Fibroblast of the conjunctiva (primary cell): ENCODE measurements at places on chromosomes 7 and 10.

GRCh38 chr10:102669206-102670064, 25.2 kb downstream of the TRIM8 start:
- DNase-seq, result no peak

- peak; percentile 37 for DNase-seq
Measured at GRCh38 chr10:91493313-91493712, 83.2 kb downstream of the HECTD2 start.

DNA sequence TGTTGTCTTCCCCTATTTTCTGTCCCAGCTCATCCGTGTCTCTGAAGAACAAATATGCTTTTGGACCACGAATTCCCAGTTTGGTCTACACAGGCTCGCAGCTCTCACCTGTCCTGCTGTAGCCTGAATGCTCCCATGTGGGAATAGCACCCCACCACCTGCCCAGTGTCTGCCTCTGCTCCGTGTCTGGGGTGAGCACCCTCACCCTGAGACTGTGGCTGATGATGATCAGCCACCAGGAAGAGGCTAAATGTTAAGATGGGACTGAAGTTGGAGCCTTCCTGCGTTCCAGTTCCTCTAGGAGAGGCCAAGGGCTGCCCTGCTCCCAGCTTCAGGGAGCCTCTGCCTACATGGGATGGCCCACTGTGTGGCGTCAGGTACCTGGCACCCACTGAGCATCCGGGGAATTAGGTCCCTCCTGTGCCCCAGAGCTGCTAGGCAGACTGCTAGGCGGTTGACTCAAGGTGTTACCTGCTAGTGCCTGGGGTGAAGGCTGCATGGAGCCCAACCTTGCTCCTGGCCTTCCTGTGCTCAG, 3.7 kb downstream of the PGAM2 start:
- no peak for DNase-seq

DNA sequence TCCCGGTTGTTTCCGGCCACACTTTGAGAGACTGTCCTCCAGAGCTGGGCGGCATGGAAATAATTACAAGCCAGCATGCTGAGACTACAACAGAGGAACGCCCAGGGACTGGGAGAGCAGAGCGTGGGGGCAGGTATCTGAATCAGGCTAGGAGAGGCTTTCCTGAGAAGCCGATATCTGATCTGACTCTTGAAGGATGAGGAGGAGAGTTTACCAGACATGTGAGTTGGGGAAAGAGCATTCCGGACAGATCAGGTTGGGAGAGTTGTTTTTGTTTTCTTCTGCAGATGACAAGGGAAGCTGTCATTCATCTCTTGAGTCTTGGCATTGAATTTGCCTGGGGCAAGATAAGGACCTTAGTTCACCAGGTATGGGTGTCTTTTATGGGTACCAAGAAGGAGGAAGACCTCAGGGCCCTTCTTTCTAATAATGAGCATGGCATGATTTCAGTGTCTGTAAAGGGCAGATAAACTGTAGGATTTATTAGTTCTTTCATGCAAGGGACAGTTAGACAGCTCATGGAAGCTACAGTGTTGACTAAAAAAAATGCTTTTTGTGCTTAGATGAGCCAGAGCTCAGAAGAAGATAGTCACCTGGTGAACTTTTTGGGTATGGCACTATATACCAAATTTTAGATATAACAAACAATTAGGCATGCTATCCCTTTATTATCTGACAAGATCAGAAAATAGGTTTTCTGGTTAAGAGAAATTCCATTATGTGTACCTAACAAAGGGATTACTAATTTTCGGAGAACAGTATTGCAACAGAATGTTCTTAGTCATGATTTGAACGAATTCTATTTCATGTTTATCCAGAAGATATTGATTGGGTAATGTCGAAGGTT, 36.2 kb downstream of the WBP1L start:
- DNase-seq, result no peak

DNA sequence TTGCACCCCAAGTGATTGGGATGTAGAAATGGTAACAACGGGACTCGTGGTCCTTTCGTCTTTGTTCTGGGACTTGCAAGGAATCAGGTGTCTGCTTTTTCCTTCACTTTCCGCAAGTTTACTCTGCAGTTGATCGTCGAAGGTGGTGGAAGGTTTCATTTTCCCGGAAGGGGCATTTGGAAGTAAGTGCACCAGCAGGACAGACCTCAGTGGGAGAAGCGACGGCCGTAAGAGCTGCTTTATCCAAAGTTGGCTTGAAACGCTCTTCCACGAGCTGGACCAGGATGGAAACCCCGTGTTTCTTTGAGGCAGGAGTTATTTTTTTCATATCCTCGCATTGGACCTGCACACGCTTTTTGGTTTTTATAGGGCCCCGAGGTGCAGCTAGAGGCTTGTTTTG, 1.2 kb downstream of the BRI3 start:
- DNase-seq, result no peak

DNA sequence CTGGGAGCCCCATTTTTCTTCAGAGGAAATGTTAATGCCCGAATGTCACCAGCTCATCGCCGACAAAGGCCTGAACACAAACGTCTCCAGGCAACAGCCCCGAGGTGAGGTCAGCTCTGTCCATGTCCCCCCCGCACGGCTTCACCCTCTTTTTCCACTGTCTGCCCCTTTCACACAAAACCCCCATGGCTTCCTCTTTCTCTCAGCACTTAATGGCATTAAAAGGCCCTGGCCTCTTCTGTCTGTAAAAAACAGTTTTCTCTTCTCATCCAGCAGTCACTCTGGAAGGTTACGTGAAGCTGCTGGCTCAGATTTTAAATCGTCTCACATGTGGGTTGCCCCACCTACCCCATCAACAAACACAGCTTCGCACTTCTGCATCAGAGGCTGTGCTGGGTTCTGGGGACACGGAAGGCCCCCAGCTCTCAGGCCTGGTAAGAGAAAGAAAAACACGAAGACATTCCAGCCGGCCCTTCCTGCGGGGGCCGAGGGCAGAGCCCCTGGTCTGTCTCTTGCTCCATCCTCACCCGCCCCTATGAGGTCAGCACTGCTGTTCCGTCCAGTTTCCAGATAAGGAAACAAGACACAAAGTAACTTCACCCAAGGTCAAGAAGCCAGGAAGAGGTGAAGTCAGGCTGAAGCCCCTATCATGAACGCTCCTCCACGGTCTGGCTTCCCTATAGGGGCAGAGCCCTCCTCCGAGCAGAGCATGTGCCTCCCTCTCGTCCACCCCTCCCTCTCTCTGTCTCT, 91.1 kb upstream of the PDGFA start:
- DNase-seq, result no peak

DNA sequence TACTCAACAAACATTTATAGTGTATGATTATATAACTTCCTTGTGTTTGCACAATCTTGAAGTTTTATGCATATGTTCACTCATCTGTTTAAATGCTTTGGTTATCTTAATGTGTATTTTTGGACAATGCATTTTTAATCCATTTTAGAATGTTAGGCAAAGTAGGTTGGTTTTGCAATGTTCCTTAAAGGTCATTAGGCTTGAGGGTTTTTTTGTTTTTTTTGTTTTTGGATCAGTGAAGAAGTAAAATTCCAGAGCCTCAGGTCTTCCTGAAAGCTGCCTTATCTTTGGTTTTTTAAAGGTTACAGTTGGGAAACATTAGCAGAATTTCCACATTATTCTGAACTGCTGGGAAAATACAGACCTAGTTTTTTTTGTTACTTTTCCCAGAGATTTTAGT, 12.8 kb downstream of the MDFIC start:
- DNase-seq, result no peak

GRCh38 chr7:148794476-148794875, 89.6 kb downstream of the EZH2 start:
- DNase-seq, result no peak

GRCh38 chr10:6072215-6072934, 10.2 kb upstream of the IL2RA start:
- no peak for DNase-seq

DNA sequence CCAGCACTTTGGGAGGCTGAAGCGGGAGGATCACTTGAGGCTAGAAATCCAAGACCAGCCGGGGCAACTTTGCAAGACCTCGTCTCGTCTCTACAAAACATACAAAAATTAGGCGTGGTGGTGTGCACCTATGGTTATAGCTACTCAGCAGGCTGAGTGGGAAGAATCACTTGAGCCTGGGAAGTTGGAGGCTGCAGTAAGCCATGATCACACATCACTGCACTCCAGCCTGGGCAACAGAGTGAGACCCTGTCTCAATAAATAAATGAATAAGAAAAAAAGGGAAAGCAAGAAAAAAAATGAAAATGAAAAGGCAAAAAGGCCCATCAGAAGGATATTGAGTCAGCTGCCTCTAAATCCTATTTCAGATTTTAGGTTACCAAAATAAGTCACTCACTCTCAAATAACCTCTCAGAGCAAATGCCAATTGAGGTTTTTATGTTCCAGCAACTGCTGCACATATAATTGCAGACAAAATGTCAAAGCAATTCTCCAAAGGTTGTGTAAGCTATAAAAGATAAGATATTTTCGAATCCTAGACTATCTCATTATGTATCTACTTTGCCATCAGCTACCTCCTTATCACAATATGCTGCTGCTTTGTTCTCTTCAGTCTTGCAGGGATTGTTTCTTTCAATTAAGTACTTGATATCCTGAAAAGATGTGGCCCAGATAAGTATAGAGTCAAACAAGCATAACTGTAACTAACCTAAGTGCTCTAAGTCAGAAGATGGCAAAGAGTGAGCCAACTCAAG, 4.7 kb downstream of the BAZ1B start:
- DNase-seq, result no peak

DNA sequence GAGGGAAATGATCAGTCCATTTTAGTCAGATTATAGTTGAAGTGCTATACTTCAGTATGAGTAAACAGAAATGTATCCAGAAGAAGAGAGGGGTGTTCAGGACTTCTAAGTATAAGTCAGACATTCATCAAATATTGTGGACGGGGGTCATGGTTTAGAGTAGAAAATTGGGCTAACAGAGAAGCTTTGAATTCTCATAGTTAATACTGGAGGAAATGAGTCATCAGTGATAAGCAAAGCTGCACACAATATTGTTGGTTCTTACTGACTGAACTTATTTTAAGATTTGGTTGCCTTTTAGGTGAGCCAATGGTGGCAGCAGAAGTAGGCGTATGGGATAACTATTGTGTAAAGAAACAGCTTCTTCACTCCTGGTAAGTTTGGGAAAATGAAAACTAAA, 1.7 kb upstream of the SUMF2 start:
- no peak for DNase-seq

DNA sequence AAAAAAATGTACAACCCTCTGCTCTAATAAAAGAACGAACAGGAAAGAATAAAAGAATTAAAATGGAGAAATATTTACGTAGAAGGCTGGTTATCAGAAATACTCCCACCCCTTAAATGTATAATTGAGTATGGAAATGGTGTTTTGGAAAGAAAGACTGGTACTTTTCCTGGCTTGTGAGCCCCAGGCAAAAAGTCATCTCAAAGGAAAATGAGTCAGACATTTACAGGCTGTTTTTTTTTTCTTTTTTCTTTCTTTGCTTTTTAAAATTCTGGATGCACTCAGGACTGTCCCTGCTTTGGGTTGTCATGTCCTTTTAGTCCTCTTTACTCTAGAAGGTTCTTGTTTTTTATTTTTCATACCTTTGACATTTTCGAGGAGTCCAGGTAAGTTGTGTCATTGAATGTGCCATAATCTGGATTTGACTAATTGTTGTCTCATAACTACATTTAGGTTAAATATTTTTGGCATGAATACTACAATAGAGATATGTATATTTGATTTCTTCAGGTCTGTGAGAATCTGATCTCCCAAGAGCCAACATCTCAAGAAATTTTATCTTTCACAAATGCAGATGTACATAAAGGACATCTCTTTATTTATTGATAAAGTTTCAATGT, 313.0 kb upstream of the GLI3 start:
- no peak for DNase-seq

- DNase-seq, result no peak
Measured at GRCh38 chr7:109821156-109821555, 1251.5 kb downstream of the DNAJB9 start.

GRCh38 chr10:89371079-89371478, 6.8 kb upstream of the IFIT1B start:
- DNase-seq, result no peak

DNA sequence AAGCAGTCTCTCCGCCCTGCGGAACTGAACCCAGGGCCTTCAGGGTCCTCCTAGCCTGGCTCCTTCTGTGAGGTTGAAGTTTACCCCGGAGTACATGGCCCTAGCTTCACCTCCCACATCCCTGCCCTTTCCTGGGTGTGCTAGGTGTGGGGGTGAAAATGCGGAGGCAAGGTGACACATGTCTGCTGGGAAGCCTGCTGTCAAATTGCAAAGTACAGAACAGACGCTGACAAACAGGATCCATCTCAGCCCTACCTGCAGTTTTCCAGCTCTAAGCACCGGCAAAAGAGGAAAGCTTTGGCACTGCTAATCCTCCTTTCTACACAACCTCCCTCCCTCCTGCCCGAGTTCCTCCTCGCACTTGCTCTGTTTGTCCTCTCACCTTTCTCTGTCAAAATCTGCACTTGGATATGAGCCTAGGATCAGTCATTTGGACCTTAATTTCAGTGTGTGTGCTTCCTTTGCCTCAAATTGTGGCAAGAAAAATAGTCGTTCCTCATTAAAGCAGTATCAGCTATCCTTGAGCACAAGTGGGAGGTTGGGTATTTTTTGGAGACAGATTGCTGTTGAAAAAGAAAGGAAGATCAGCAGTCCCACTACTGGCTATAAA, 14.4 kb upstream of the GPR15LG start:
- no peak for DNase-seq

DNA sequence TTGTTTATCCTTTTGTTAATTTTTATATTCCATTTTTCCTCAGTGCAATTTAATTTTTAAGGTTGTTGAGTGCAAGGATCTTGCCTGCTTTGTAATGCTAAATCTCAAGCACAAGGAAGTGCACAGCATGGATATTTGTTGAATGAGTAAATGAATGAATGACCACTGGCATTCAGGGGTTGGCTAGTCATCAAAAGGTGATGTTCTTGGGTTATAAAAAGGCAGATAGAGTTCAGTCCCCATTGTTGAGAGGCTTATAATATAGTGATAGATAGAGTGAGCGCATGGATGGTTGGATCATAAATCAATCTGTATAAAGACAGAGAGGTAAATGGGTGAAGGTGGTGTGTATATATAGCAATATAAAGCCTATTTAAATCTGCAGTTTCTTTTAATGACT, 193.2 kb upstream of the KLF6 start:
- DNase-seq, result no peak

- DNase-seq, result no peak
Measured at GRCh38 chr10:129441372-129442009, 25.6 kb upstream of the MGMT start.

GRCh38 chr7:139321071-139321745, 19.9 kb upstream of the FMC1 start:
- DNase-seq, result no peak

DNA sequence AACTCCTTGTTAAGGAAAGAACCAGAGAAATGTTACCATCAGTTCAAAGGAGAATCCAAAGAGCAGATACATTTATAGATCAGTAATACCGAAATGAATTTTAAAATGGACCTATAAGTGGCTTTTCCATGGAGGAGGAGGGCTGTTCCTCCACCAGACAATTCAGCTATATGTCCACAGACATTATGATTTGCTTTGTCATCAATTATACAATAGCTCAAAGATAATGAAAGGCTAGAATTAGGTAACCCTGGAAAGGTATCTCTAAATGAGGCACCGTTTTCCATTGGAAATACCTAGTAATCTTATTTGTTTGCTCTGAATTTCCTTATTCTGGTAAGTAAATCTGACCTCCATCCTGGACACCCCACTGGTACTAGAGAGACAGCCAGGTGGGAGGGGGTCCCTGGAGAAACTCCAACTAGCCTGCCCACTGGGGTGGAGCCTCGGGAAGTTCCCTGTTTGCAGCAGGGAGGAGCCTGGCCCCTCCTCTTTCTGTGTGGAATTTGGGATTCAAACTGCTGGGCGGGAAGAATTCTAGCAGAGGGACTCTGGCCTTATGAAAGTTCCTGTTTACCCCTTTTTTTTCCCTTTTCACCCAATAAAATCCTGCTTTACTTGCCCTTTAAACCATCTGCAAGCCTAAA, 218.0 kb downstream of the PHF14 start:
- no peak for DNase-seq
